ENCODE measurements at places on chromosomes 1 and 21.

DNA sequence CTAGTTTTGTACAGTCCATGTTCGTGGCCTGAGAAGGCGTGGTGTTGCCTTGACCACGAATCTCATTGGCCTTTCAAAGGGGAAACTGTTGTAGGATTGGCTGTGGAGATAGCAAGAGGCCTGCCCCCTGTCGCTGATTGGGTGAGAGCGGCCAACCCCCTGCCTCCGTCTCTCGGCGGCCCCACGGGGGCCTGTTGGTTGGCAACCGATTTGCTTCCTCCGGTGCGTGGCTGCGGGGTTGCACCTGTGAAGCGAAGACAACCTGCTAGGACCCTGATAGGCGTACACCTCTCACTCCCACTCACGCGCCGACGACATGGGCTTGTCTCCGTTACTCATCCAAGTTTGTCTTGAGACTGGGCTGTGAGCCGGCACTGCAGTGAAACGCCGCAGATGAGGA lies at the start of gene UBE2U:
UBE2U (plus strand) TSS at position 204 of the 400 bp plus-strand sequence. CDS start 428 bp downstream, outside the sequence.
- DNase-seq: no peak

- DNase-seq: no peak
These were observed 742 bp downstream of the SH3GLB1 start for GRCh38 chr1:86704972-86705664.

DNA sequence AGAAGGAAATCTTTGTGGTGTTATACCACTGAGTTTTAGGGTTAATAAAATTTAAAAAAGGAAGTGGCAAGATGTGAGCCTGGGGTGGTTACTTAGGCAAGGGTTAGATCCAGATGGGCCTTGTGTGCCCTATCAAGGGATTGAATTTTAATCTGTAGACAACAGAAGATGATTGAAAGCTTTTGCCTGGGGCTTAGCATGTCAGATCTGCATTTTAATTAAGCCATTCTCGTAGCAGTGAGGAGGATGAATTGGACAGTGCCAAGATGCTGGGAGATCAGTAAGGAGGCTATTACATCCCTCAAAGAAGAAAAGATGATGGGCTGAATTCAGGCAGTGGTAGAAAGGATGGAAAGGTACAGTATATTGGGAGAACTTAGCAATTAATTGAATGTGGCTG lies 42.3 kb downstream of the HMGB4 start:
- no peak for DNase-seq

DNA sequence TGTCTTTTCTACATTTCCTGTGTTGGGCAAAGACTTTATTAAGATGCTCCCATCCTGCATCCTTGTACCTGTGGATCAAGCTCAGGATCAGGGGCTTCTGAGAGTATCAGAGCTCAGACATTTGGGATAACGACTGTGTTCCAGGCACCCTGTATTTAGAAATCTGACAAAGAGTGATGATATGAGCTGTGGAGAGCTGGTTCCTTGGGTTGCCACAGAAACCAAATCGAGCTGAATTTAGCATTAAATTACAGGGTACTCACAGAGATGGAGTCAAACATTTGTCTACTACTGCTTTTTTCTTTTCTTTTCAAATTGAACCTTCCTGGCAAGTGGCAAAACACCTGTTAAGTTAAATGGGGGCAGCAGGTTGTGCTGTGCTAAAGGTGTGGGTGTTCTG lies 110.6 kb downstream of the XCL2 start:
- no peak for DNase-seq

GRCh38 chr1:65791396-65791795 lies 1.3 kb upstream of the PDE4B start:
- DNase-seq: no peak

DNA sequence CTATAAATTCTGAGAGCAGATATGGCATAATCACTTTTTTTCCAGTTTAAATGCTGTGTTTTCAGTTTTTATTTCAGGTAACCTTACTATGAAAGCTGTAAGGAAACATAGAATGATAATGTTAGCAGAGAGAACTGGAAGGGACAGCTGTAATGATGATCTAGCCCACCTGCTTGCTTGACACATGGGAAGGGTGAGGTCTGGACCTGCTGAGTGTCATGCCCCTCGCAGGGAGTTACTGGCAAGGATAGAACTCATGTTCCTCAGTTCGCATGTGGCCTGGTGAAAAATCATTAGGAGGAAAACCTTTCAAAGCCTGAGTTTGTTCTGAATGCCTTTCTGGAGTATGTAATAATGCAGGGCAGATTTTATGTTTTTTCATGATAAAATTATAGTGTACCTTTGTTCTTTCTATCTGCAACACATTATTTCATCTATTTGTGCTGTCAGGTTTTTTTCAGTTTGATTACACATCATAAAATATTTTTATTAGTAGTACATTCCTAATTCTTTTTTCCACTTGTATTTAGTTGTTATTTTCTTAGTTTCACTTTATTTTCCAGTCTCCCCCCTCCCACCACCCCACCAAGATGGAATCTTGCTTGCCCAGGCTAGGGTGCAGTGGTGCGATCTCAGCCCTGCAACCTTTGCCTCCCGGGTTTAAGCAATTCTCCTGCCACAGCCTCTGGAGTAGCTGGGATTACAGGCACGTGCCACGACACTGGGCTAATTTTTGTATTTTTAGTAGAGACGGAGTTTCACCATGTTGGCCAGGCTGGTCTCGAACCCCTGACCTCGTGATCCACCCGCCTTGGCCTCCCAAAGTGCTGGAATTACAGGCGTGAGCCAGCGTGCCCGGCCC lies 8.0 kb downstream of the DDI2 start:
- DNase-seq: no peak

DNA sequence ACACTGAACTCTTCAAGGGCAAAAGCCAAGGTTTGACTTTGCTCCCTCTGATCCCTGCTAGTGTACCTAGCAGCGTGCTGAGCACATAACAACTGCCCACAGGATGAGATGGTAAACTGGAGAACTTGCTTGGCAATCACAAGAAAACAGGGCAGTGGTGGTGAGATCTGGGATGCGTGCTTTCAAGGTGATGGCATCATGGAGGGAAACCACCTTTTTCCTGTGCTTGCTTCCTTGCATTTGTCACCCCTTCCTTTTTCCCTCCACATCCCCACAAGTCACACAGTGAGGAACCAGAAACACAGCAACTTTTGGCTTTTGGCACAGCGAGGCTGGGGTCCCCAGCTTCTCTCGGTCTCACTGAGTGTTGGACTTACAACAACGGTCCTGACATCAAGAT lies 31.4 kb upstream of the BECN2 start:
- no peak for DNase-seq

DNA sequence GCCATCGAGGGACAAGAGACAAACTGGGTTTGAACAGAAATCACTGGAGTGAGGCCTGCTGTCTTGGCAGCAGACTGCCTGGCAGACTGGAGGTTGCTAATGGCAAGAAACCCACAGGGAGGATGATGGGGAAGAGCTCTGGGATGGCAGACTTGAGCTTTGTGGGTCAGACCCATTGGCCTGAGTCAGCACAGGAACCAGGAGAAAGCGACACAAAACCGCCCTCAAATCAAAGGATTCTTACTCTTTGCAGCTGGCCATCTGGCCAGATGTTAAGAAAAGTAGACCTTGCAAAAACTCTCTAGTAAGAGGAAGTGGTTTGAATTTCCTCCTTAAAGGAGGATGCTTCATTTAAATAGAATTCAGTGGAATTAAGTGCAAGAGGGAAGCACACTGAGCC lies 195.2 kb upstream of the JUN start:
- no peak for DNase-seq

DNA sequence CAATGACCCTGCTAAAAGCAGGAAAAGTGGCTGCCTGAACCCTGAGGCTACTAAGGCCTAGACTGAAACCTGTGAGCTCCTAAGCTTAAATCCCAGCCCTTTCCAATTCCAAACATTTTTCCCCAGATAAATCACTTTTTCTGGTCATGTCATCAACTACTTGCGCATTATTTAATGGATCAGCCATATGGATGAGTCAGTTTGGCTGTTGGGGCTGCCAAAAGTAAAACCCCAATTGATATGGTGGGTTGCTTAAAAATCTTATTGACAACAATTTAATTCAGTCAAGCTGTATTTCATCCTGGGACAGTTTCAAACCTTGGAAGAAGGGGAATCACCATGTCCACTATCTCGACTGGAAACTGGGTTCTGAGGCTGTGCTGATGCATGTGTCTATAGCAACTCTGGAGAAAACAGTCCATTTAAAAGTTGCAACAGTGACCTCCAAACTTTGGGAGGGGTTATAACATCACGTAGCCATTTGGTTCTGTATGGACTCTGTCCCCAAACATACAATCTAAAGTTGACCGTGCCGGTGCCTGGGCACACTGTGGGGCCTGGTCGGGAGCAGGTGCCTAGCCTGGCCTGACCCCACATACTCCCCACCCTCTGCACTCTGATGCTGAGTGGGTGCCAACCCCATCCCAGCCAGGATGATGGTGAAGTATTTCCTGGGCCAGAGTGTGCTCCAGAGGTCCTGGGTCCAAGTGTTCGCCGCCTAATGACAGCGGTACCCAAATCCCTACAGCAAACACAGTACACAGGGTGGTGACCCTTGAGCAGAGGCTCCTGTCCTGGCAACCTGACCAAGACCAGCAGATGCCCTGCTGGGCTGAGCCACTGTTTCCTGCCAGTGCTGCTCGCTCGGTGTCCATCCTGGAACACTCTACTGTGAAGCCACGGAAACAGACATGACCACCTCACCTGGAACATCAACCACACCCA lies 46.5 kb upstream of the LRRC52 start:
- no peak for DNase-seq

DNA sequence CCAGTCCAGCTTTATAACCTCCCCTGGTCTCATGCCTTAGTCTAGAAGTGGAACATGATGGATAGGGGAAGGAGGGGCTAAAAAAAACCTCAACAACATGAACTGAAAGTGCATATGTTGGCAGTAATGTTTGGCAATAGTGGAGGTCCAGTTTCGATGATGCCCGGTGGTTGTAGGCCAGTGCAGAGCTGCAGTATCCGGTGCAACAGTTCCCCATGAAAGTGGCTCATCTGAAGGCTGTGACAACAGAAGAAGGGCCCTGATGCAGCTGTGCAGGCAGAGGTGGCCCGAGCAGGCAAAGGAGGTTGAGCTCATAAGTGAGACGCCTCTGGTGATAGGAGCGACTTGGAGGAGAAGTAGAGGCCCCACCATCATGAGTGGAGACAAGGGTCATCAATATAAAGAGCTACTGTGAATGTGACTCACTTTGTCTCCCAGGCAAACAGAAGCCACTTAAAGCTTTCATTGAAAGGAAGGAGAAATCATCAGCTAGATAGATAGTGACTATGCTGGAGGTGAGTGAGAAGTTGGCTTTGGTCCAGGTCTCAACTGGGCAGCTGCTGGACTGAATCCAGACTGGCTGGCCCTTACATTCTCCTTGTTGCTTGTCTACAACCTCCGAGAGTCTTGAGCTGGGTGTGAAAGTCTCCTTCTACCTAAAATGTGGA lies 10.2 kb upstream of the CREG1 start:
- no peak for DNase-seq

DNA sequence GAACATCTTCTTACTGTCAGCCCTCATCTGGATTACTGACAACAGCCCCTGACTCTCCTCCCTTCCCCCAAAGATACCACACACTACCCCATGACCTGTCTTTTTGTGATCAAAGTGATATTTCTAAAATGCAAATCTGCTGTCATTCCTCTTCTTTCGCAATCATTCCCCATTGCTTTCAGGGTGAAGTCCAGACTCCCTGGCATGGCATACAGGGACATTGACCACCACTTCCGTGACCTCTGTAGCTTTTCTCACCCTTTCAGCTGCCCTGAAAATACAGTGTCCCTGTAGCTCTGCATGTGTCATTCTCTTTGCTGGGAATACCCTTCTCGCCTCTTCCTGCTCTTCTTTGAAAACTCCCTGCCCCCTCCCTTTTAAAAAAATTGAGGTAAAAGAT lies 4.1 kb downstream of the SERINC2 start:
- DNase-seq: no peak

DNA sequence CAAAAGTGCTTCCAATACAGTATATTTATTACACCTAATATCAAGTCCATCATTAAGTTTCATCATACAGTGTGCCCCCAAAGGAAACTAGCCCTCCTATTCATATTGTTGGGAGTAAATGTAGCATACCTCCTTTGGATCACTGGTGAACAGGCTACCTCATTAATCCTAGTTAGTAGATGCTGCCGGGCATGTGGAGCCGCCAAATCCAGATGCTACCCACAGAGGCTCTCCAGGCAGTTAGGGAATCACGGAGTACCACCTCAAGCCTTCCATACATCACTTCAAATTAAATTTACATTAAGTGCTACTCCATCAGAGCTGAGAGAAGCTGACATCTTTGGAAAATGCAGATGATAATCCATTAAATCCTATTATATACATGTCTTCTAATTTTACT lies 121.7 kb upstream of the FOXD3 start:
- no peak for DNase-seq
